Subcutaneous preadipocyte (primary cell): ENCODE measurements at places on chromosomes 3 and 15. TPM values are rescaled to one million over a fixed set of nuclear protein-coding genes. Genes with fewer than 3 reads are reported as not detected.

FRMD4B gene
- total RNA-seq, result 0.37 and 2.2 TPM in 2 replicates

SAMMSON gene
- not detected in 2 replicates for total RNA-seq

RTP1 gene
- total RNA-seq, result not detected in 2 replicates

GOLGA6B gene
- total RNA-seq, result not detected in 2 replicates

NRG4 gene
- not detected in 2 replicates for total RNA-seq

FEZF2 gene
- not detected in 2 replicates for total RNA-seq

B3GALNT1 gene
- total RNA-seq, result 7.3 and 17.8 TPM in 2 replicates

TPRG1 gene
- 0.78 and 3.3 TPM in 2 replicates for total RNA-seq

FBXO40 gene
- total RNA-seq, result not detected in 2 replicates

LMAN1L gene
- not detected in 2 replicates for total RNA-seq

KLF13 gene
- total RNA-seq, result 34.9 and 40.7 TPM in 2 replicates

FAM81A gene
- 2.2 and 3.3 TPM in 2 replicates for total RNA-seq

PRICKLE2 gene
- 32.0 and 32.1 TPM in 2 replicates for total RNA-seq

ELP6 gene
- 25.0 and 29.9 TPM in 2 replicates for total RNA-seq

STRIT1 gene
- total RNA-seq, result not detected in 2 replicates

TRPM1 gene
- total RNA-seq, result under 0.01 TPM in 1 of 2 replicates, not detected in the other

CSNK1G1 gene
- total RNA-seq, result 22.0 and 39.7 TPM in 2 replicates

TMEM266 gene
- not detected in 2 replicates for total RNA-seq

INSYN1 gene
- 0.59 and 0.73 TPM in 2 replicates for total RNA-seq

EIF4E3 gene
- total RNA-seq, result 0.98 and 2.9 TPM in 2 replicates

SI gene
- total RNA-seq, result not detected in 2 replicates

FBN1 gene
- 954 and 1,082 TPM in 2 replicates for total RNA-seq

CDCP1 gene
- 19.1 and 27.4 TPM in 2 replicates for total RNA-seq

LRRC2 gene
- 0.78 and 1.1 TPM in 2 replicates for total RNA-seq

TGM4 gene
- total RNA-seq, result under 0.01 and 0.39 TPM in 2 replicates

UBA7 gene
- total RNA-seq, result 26.6 and 36.0 TPM in 2 replicates

COLQ gene
- 0.37 and 0.98 TPM in 2 replicates for total RNA-seq

GUCA1C gene
- total RNA-seq, result not detected in 2 replicates

STRC gene
- 0.73 TPM in 1 of 2 replicates, not detected in the other for total RNA-seq

MYL3 gene
- total RNA-seq, result not detected in 2 replicates

CADM2 gene
- under 0.01 TPM in 1 of 2 replicates, not detected in the other for total RNA-seq

FGF7 gene
- total RNA-seq, result 59.0 and 94.4 TPM in 2 replicates

GNB4 gene
- 55.5 and 83.7 TPM in 2 replicates for total RNA-seq

RAD54L2 gene
- total RNA-seq, result 19.1 and 26.6 TPM in 2 replicates

FRG2C gene
- total RNA-seq, result not detected in 2 replicates

SKOR1 gene
- under 0.01 TPM in 2 replicates for total RNA-seq

FAM3D gene
- total RNA-seq, result not detected in 2 replicates

ROPN1 gene
- total RNA-seq, result not detected in 2 replicates

SLC22A14 gene
- total RNA-seq, result 0.20 and 1.5 TPM in 2 replicates

NDUFB4 gene
- total RNA-seq, result 30.9 and 33.1 TPM in 2 replicates

FOXB1 gene
- not detected in 2 replicates for total RNA-seq

ONECUT1 gene
- not detected in 2 replicates for total RNA-seq

LRRC31 gene
- not detected in 2 replicates for total RNA-seq

RNF111 gene
- total RNA-seq, result 23.5 and 32.1 TPM in 2 replicates

TMIE gene
- not detected in 2 replicates for total RNA-seq
